Astrocyte (in vitro differentiated cells and primary cell): ENCODE measurements at places on chromosomes 1 and 21. TPM values are rescaled to one million over a fixed set of nuclear protein-coding genes. Genes with fewer than 3 reads are reported as not detected.

- no peak for DNase-seq
Measured at GRCh38 chr1:55826381-55827080, 611.4 kb upstream of the USP24 start.

DNA sequence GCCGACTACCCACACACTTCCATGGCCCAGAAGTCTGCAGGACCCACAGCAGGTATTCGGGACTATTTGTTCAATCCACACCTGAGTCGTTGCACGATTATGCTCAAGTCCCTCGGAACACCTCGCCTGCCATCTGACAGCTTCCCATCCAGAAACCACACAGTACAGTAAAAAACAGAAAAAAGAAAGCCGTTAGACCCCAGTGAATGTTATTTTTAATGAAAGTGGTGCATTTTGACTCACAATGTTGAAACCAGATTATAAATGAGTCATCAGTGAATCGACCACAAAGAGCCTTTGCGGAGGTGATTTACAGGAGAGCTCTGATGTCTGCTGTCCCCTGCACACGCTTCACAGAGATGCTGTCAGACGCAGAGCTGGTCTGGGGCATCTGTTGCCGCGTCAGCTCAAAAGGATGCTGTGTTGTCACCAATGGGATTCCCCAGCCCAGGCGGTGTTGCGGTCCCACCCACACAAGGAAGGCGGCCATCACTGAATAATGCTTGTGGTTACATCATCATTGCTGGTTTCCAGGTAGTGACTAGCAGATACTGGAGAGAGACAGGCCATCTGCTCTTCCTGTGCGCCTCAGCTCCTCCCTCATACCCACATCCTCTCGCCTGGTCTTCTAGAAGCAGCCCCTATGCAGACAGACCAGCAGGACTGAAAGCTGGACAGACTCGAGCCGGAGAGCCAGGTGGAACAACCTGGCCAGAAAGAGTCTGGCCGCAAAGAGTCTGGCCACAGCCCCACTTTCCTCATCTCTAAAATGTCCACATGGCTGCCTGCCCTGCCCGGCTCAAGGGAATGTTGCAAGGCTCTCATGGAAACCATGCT lies 116.8 kb downstream of the TOMM20 start:
- peak; percentile 100 for DNase-seq

DNA sequence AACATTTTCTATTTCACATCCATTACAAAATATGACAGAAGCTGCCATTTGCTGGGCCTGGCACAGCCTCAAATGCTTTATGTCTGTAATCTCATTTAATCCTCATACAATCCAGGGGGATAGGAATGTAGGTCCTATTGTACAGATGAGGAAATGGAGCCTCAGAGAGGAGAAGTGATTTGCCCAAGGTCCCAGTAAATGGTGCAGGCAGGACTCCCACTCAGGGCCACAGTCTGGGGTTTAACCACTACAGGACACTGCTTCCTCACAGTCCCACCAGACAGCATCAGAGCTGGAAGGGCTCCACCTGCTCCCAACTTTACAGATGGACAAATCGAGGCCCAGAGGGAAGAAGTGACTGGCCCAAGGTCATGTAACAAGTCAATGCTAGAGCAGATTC lies 20.6 kb upstream of the RNF19B start:
- DNase-seq, result no peak

Gene DDAH1
- 76.7 and 112 TPM in 2 replicates for total RNA-seq

Gene ADAMTS1
- 139 and 141 TPM in 2 replicates for total RNA-seq
